ENCODE measurements at places on chromosomes 5 and 9.

DNA sequence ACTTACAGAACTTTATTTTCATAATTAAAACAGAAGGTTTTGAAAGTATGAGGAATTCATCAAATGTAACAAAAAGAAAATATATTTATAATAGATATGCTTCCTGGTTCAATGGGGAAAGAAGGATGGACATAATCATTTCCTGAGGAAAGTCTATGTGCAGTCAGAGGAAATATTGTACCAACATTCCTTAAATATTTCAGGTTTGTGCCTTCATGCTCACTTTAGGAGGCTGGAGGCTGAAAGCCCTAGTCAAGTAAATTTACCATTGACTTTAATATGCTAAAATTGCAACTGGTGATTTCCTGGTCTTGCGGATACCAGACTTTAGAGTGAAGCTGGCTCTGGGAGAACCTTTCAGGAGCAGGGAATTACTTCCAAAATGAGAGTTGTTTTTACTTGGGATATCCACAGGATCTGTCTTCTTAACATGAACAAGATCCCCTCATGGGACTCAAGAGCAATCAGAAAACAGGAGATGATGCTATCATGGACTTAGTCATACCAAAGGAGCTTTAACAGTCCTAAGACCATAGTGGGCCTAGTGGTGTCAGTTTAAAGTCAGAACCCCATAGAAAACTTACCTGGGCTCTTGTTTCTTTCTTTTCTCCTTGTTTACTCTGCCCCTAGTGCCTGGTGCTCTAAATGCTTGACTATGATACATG lies 762.8 kb upstream of the GRAMD2B start:
- H3K4me1 ChIP-seq = no peaks in the 10 kb centered on the region
- H3K36me3 ChIP-seq = no peaks in the 10 kb centered on the region
- no peaks in the 10 kb centered on the region for H3K27me3 ChIP-seq
- no peak overlapping the region for H3K4me3 ChIP-seq

GRCh38 chr5:28014779-28015178 lies 976.4 kb upstream of the CDH9 start:
- peaks cover 4% of the 10 kb centered on the region for H3K36me3 ChIP-seq
- no peak overlapping the region for H3K27ac ChIP-seq
- no peaks in the 10 kb centered on the region for H3K4me1 ChIP-seq
- peak; percentile 20 for DNase-seq

- no peak overlapping the region for H3K4me3 ChIP-seq
- peaks cover 21% of the 10 kb centered on the region for H3K36me3 ChIP-seq
- H3K27ac ChIP-seq = peak overlapping the region; percentile 77
- no peak for DNase-seq
- peaks cover 39% of the 10 kb centered on the region for H3K4me1 ChIP-seq
These were observed 49.5 kb downstream of the PKD2L2 start for GRCh38 chr5:137938751-137939143.

GRCh38 chr5:71974622-71975021 lies 132.7 kb upstream of the MAP1B start:
- peaks cover 7% of the 10 kb centered on the region for H3K27me3 ChIP-seq
- H3K4me1 ChIP-seq = no peaks in the 10 kb centered on the region
- H3K36me3 ChIP-seq = no peaks in the 10 kb centered on the region
- no peak for DNase-seq
- no peak overlapping the region for H3K27ac ChIP-seq
- H3K4me3 ChIP-seq = no peak overlapping the region

- no peak for DNase-seq
- H3K27ac ChIP-seq = no peak overlapping the region
- H3K4me3 ChIP-seq = no peak overlapping the region
- H3K4me1 ChIP-seq = no peaks in the 10 kb centered on the region
- H3K27me3 ChIP-seq = no peaks in the 10 kb centered on the region
- no peaks in the 10 kb centered on the region for H3K36me3 ChIP-seq
These were observed 362.8 kb upstream of the ADAMTSL1 start for GRCh38 chr9:18111146-18111545.

- H3K27me3 ChIP-seq = no peaks in the 10 kb centered on the region
- peaks cover 4% of the 10 kb centered on the region for H3K36me3 ChIP-seq
- H3K27ac ChIP-seq = no peak overlapping the region
- H3K4me1 ChIP-seq = peaks cover 2% of the 10 kb centered on the region
These were observed 62.1 kb downstream of the PLPP1 start for GRCh38 chr5:55472642-55473041.

GRCh38 chr5:134878403-134878802 lies 4.2 kb downstream of the TXNDC15 start:
- H3K4me1 ChIP-seq = peaks cover 40% of the 10 kb centered on the region
- no peak for DNase-seq
- no peak overlapping the region for H3K4me3 ChIP-seq
- H3K27me3 ChIP-seq = no peaks in the 10 kb centered on the region

GRCh38 chr9:95608341-95608740 lies 91.6 kb upstream of the PTCH1 start:
- no peak overlapping the region for H3K27ac ChIP-seq
- no peak for DNase-seq
- H3K4me1 ChIP-seq = no peaks in the 10 kb centered on the region

GRCh38 chr9:137372693-137373610 lies 50.0 kb downstream of the EXD3 start:
- no peak overlapping the region for H3K4me3 ChIP-seq
- no peaks in the 10 kb centered on the region for H3K4me1 ChIP-seq
- H3K27ac ChIP-seq = no peak overlapping the region
- no peak for DNase-seq

DNA sequence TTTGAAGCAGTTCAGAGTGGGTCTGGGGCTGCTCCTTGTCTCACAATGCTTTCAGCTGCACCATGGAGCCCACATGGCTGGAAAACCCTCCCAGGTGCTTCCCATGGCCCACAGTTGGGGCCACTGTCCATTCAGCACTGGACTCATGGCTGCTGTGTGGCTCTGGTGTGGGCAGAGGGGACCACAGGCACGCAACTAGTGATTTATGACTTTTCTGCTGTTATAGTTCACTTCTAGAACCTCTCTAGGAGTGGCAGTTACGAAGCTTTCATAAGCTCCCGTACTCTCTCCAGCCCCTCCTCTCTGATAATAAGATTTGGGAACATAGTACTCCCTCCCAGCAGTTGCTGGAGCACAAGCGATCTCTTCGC lies 29.0 kb downstream of the GLRA1 start:
- H3K4me3 ChIP-seq = no peak overlapping the region
- H3K36me3 ChIP-seq = no peaks in the 10 kb centered on the region
- H3K27me3 ChIP-seq = no peaks in the 10 kb centered on the region
- H3K4me1 ChIP-seq = no peaks in the 10 kb centered on the region
- DNase-seq = no peak

DNA sequence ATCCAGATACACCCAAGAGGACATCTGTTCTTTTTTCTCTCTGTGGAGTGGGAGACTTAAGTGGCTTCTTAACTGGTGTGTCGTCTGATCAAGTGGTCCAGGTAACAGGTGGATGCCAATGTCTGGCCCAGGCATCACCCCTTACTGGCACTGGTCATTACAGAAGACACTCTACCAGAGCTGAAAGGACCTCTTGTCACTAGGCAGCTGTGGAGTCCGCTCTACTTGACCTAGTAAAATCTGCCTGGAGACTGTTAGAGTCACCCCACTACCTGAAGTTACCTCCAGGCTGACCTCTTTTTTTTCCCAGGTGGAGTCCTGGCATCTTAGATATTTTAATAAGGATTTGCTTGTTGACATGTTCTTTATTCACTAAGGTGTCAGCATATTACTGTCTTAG lies 22.5 kb downstream of the FXN start:
- no peak overlapping the region for H3K27ac ChIP-seq
- DNase-seq = no peak
- no peaks in the 10 kb centered on the region for H3K27me3 ChIP-seq
- peaks cover 39% of the 10 kb centered on the region for H3K36me3 ChIP-seq
- no peak overlapping the region for H3K4me3 ChIP-seq
- H3K4me1 ChIP-seq = no peaks in the 10 kb centered on the region

DNA sequence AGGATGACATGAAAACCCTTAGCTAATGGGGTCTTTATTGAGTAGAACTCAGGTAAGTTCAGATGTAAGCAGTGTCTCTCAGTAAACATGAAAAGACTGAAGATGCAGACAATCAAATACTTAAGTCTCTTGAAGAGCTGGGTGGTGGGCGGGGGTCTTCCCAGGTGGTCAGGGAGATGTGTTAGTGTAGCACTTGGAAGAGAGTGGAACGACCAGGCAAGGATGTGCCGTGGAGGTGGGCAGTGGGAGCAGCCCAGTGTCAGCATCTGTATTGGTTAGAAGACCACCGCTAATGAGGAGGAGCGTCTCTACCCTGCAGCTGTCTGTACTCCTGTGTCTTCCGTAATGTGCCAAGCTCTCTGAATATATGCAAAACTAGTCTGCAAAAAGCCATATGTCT lies 4.4 kb downstream of the S1PR3 start:
- H3K27ac ChIP-seq = no peak overlapping the region
- H3K4me1 ChIP-seq = peaks cover 9% of the 10 kb centered on the region
- peaks cover 40% of the 10 kb centered on the region for H3K27me3 ChIP-seq
- H3K4me3 ChIP-seq = no peak overlapping the region
- DNase-seq = no peak

DNA sequence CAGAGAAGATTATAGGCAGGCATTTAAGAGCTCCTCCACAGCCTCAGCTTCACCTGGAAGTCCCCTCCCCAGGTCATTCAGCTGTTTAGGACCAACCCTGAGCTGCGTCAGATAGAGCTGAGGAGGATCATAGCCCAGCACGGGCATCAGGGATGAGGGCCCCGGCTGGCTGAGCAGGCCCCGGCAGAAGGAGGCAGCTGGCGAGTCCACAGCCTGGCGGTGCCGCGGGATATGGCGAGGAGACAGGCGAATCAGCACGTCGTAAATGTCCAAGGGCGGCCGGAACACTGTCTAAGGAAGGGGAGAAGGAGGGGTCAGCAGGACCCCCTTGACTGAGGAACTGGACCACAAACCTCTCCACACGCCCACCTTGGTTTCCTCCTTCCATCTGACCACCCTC lies 10.6 kb downstream of the NOL6 start:
- no peaks in the 10 kb centered on the region for H3K27me3 ChIP-seq
- peaks cover 16% of the 10 kb centered on the region for H3K36me3 ChIP-seq
- H3K4me1 ChIP-seq = peaks cover 16% of the 10 kb centered on the region
- H3K27ac ChIP-seq = no peak overlapping the region

GRCh38 chr5:141343242-141343952 lies at the start of gene PCDHGA3:
TSS of gene PCDHGA3 (plus strand) at chr5:141343829. CDS start at chr5:141344034, 205 bp downstream.
- H3K27me3 ChIP-seq = peaks cover 56% of the 10 kb centered on the region
- H3K27ac ChIP-seq = no peak within 1 kb of the TSS

- no peaks in the 10 kb centered on the region for H3K4me1 ChIP-seq
- DNase-seq = peak; percentile 58
- no peaks in the 10 kb centered on the region for H3K27me3 ChIP-seq
- H3K36me3 ChIP-seq = peaks cover 6% of the 10 kb centered on the region
- no peak overlapping the region for H3K27ac ChIP-seq
These were observed 150.1 kb downstream of the OSTF1 start for GRCh38 chr9:75238311-75238976.

DNA sequence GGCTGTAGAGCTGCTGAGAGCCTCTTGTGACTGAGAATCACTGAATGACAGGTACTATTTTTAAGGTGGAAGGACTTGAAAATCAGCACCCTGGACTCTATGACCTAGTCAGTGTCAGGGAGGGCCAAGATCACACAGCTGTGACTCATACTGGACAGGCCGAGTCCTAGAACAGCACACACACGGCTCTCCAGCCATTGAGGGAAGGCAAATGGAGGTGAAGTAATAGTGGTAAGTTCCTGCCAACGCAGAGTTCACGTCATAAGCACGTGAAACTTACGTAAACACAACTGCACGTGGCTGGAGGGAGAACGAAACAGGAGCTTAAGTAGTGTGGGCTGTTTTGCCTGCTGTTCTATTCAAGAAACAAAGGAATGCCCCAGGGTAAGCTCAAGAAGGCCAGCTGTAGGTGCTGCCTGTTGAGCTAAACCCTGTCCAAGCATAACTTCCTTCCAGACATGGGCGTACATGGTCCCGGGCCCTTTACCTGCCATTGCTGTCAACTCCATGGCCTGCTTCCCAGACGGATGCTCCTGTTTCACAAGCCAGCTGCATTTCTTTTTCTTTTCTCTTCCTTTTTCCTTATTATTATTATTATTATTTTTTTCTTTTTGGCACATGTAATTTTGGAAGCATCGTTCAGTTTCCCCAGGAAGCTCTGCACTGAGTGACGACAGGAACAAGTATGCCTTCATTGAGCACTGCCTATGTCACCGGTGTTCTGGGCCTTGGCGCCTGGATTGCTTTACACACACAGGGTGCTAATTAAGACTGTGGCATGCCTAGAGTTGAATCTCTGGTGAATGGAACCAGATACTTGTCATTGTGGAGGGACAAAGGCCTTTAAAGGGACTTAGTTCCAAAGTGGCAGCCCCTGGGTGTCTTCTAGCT lies 10.2 kb upstream of the LCP2 start:
- H3K4me3 ChIP-seq = no peak overlapping the region
- peaks cover 2% of the 10 kb centered on the region for H3K36me3 ChIP-seq
- DNase-seq = no peak

GRCh38 chr9:117827456-117827855 lies 123.3 kb downstream of the TLR4 start:
- peaks cover 33% of the 10 kb centered on the region for H3K4me1 ChIP-seq
- H3K27ac ChIP-seq = no peak overlapping the region

DNA sequence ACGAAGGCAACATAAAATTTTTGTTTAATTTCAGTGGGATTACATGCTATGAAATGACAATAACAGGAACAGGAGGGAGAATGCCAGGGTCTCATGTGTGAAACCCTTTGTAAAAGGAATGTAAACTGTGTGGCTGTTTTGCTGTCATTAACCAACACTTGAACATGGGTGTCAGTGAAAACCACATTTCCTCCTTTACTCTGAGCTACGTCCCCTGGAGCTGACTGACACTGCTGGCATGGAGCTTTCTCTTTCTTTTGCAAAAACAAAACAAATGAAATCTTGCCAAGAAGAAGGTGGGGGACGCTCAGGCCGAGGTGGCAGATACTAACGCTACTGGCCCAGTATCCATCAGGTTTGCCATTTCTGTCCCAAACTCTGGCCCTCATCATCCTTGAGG lies 121.4 kb downstream of the DMRT2 start:
- H3K4me1 ChIP-seq = peaks cover 3% of the 10 kb centered on the region
- H3K27me3 ChIP-seq = no peaks in the 10 kb centered on the region
- no peak overlapping the region for H3K27ac ChIP-seq
- H3K4me3 ChIP-seq = no peak overlapping the region
- peaks cover 2% of the 10 kb centered on the region for H3K36me3 ChIP-seq
- no peak for DNase-seq

DNA sequence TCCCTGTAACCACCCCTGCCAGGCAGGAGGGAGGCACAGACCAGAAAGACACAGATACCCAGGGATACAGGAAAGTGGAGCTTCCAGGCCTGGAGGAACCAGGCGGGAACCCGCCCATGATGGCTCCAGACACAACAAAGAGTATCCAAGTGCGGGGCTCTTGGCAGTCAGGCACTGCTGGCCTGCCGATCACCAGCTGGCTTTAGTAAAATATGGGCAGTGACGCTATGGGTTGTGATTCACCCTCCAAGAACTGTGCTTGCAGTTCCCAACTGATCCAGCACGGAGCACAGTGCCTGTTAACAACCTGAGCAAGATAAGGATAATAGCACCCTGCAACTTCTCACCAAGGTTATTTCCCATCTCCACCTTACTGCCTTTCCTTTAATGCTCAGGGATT lies 463.3 kb downstream of the IRX1 start:
- no peak overlapping the region for H3K27ac ChIP-seq
- DNase-seq = no peak
- H3K4me3 ChIP-seq = no peak overlapping the region
- H3K4me1 ChIP-seq = no peaks in the 10 kb centered on the region
- no peaks in the 10 kb centered on the region for H3K36me3 ChIP-seq

Measured in activated naive CD4-positive, alpha-beta T cell treated with anti-CD3 and anti-CD28 coated beads for 36 hours (primary cell).